ENCODE measurements at places on chromosomes 13 and 19. TPM values are rescaled to one million over a fixed set of nuclear protein-coding genes. Genes with fewer than 3 reads are reported as not detected.

Gene DCT
- total RNA-seq, result 1.3 TPM

- DNase-seq, result no peak
Measured at GRCh38 chr19:35355791-35356460, 2.3 kb upstream of the FFAR3 start.

Gene MYH14
- total RNA-seq, result 7.2 TPM

Gene TYK2
- total RNA-seq, result 44.5 TPM

Gene OR7C2
- not detected for total RNA-seq

DNA sequence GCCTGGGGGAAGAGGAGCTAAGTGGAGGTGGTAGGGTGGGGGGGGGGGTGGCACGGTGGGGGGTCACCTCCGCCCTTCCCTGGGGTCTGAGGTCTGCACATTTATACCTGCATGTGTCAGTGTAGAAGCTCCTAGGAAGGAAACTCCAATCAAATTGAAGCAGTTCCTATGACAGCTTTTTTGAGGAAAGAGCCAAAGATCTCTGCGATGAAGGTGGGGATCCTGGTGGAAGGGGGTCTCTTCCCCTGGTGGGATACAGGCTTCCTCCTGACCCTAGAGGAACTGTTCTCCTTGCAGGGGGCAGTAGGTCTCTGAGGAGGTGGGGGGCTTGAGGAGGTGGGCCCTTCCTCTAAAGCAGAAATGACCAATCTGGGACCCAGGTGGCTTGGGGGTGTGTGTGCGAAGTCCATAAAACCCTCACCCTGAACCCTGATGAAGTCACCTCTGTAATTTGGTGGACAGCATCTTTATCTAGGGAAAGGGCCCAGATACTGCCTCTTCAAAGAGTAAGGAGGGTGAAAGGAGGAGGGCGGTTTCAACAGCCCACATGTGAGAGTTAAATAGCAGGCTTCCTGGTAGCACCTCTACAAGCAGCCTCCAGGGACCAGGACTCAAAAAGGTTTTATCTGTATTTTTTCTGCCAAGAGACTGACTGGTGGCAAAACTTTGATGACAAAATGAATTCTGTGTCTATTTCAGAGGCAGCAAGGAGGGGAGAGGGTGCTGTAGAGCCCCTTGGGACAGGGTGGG is 12.9 kb downstream of the RANBP3 start:
- DNase-seq, result no peak

GRCh38 chr13:42102961-42103865 is 54.8 kb downstream of the DGKH start:
- DNase-seq, result no peak

Gene THSD8
- total RNA-seq, result not detected

Gene CEACAM4
- total RNA-seq, result 1.1 TPM

DNA sequence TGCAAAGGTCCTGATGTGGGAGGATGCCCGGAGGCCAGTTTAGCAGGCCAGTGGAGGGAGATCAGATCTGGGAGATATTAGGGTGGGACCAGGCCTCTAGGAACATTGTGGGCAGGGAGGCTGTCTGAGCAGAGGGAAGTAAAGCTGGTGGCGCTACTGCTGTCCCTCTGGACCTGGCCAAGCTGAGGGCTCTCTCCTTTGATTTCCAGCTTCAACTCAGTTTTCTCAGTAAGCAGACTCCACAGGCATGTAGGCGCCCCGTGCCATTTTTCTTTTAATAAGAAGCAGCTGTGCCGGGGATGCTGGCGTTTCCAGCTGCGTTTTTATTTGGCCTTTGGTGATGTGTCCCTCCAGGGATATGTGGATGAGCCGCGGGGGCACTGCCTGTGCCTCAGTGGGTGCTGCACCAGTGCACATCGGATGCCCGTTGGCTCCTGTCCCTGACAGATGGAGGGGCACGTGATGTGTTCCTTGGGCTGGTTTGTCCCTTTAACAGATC is 6.7 kb downstream of the DNM2 start:
- no peak for DNase-seq

DNA sequence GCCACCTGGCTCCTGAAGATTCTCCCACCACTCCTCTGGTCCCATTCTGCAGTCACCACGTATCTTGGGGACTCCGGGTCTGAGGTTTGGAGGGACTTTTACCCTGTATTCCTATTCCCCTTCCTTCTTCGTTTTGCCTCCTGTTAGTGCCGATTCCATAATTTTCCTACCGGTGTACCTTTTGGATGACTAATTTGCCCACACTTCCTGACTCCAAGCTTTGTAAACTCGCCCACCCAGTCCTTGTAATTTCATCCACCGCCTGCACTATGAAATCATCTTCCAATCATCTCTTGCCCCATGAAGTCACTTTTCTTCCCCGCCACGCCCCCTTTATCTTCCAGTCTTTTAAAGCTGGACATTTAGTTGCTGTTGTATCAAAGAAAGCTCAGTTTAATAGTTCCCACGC is 572 bp downstream of the UCHL3 start:
- DNase-seq, result no peak

GRCh38 chr19:5403968-5404640 is 51.1 kb upstream of the ZNRF4 start:
- DNase-seq, result peak; percentile 77

Gene ZNF563
- 4.6 TPM for total RNA-seq

GRCh38 chr19:6735181-6735911 is 2.0 kb downstream of the GPR108 start:
- DNase-seq, result no peak

- DNase-seq, result no peak
Measured at GRCh38 chr13:30371649-30372265, 50.5 kb upstream of the UBE2L5 start.

Data from spinal cord (tissue), 10 donors.